Tongue (tissue), 3 donors: ENCODE measurements at places on chromosomes 3 and 15. TPM values are rescaled to one million over a fixed set of nuclear protein-coding genes. Genes with fewer than 3 reads are reported as not detected.

DNA sequence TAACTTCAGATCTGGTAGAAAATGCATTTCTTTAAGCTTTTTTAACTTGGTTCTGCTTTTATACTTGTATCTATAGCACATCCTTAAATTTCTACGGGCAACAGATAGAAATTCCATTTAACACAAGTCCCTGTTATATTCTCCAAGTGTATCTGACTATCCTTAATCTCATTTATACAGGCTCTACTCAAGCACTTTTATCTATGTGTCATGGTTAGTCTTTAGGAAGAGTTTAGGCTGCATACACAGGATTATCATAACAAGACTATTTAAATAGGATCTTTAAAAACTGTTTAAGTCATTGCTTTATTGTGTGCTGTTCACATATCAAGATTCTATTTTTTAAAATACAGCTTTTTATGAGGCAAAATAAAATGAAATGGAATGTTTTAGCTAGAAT lies 52.7 kb downstream of the SETD5 start:
- no peak for DNase-seq

DNA sequence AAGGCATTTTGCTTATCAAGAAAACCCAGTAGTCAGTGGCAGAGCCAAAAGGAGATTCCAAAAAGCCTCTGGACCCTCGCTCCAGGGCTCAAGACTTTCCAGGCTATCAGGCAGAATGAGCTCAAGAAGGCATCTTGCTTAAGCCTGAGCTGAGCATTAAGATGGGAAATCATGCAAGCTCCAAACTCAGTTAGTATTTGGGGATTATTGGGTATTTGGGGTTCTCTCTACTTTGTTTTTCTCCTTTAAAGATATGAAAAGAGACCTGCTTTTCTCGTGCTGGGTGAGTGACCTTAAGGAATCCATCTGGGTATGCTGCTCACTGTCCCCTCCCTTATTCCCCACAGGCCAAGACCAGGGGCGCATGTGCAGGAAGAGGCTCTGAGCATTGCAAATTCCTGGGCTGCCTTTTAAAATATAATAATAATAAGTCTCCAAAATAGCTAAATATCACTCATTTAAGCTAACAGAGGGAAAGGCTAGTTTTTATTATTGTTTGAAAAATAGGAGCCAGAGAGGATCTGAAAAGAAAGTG lies 75.4 kb upstream of the HACD2 start:
- no peak for DNase-seq

GRCh38 chr15:60520825-60521368 lies 42.0 kb upstream of the ICE2 start:
- DNase-seq = peak; percentile 80

DNA sequence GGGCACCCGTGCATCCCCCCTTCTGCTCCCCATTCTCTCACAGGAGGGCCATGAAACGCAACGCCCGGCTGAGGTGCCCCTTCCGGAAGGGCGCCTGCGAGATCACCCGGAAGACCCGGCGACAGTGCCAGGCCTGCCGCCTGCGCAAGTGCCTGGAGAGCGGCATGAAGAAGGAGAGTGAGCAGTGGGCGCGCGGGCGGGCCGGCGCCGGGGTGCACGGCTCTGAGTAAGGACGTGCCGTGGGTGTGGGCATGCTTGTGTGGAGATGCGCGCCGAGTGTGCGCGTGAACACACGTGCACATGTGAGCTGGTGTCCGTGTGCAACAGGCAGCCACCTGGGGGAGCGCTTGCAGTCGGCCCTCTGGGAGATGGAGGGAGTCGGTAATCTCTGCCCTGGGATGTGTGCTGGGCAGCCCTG lies 28.1 kb downstream of the NR1I2 start:
- peak; percentile 35 for DNase-seq

GRCh38 chr15:50907601-50908208 lies 778 bp upstream of the AP4E1 start:
- DNase-seq = peak; percentile 55

DNA sequence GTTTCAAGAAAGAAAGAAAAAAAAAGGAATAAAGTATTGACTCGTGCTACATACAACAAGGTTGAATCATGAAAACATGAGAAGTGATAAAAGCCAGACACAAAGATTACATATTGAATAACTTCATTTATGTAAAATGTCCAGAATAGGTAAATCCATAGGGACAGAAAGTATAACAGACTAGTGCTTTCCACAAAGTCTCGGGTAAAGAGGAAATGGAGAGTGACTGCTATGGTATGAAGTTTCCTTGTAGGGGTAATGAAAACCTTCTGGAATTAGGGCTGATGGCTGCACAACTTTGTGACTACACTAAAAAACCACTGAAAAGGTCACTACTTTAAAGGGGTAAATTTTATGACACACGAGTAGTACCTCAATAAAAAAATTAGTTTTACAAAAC lies 13.0 kb downstream of the LRRFIP2 start:
- no peak for DNase-seq

- peak; percentile 64 for DNase-seq
These were observed 143.7 kb upstream of the ZNF385D start for GRCh38 chr3:21894459-21895340.

DNA sequence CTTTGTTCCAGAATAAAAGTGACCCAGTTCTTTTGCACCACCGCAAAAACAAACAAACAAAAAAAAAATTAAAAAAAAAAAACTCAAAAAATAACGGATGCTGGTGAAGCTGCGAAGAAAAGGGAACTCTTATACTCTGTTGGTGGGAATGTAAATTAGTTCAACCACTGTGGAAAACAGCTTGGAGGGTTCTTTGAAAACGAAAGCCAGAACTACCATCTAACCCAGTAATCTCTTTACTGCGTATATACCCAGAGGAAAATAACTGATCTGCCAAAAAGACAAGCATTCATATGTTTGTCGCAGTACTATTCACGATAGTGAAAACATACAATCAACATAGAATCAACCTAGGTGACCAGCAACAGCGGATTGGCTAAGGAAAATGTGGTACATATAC lies 298.9 kb upstream of the CBLB start:
- DNase-seq = no peak

- DNase-seq = peak; percentile 77
These were observed 149.9 kb downstream of the IGSF11 start for GRCh38 chr3:118884748-118885206.

- DNase-seq = no peak
These were observed 107.8 kb downstream of the TMCO5A start for GRCh38 chr15:38042211-38042610.

DNA sequence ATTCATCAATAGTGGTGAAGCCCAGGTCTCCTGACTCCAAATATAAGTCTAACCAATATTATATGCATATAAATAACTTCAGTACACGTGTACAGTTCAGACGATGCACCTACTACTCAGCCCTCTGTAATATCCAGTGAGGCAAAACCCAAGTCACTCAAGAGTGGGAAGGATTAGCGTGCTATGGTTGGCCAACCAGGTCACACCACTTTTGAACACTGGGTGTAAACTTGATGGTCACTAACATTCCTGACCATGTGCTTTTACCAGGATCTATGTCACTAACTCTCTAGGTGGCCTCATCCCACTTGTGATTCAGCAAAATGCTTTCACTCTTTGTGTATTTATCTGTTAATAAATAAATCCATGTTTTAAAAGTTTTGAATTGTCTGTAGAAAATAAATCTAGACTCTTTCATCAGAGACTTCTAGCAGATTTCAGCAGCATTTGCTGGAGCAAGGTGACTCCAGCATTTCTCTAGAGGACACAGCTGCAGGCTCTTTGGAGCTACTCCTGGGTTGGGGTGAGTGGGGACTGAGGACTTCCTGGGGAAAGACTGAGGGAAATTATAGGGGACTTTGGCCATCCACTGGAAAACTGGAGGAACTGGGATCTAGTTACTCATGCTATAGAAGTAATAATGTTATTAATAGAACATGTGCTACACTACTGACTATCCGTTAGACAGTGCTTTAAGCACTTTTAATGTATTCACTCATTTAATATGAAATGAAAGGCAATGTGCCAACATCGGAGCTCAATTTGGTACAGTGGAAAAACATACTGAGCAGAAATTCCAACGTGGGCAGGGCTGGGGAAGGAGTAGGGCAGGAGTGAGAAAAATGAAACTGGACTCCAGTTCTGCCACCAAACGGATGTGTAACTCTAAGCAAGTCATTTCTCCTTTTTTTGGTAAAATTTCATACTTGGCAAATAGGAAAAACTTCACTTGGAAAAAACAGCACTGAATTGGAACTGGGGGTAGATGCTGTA lies 97.9 kb downstream of the RORA start:
- DNase-seq = peak; percentile 17

GRCh38 chr3:52286777-52287110 lies 884 bp upstream of the GLYCTK start:
- no peak for DNase-seq

- no peak for DNase-seq
These were observed 7.0 kb downstream of the EBLN2 start for GRCh38 chr3:73068419-73068818.

DNA sequence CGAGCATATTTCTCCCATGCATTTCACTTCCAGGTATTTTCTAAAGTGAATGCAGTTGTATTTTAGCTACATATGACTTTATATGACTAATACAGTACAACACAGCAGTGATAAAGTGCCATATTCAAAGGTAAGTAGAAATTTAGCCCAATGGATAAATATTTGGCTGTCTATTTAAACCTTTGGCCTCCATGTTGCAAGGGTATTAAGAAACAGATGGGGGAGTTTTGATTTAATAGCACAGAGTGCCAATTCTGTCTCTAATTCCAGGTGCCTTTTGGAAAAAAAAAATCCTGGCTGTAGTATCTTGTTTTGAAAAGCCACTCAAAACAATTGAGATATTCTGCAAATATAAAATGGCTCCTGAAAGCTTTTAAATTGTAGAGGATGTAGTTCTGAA lies 44.9 kb upstream of the SGO1 start:
- no peak for DNase-seq

DNA sequence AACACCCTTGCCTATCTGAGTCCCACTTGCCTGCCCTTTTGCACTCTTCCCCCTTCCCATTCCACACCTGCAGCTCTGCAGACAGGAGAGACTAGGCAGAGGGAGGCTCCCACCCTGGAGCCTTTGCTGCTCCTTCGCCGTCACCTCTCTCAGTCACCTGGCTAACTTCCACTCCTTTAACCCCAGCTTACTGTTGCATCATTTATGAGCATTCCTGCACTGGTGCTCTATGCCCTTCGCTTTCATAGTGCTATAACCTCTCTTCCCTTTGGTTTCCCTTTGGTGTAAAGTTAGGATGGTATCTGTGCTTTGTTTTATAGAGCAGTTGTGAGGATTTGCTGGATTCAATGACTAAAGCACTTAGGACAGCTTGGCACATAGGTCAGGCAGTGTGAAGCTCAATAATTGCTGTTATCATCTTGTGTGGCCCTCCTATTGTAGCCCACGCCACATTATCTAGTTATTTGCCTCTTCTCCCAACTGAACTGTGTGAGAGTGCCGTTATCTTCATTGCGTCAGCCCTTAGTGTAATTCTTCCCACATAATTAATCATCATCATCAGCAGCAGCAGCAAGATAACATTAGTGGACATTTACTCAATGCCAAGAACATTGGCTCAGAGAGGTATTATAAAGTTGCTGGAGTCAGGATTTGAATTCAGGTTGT lies 253.9 kb downstream of the CACNA2D3 start:
- DNase-seq = no peak

DNA sequence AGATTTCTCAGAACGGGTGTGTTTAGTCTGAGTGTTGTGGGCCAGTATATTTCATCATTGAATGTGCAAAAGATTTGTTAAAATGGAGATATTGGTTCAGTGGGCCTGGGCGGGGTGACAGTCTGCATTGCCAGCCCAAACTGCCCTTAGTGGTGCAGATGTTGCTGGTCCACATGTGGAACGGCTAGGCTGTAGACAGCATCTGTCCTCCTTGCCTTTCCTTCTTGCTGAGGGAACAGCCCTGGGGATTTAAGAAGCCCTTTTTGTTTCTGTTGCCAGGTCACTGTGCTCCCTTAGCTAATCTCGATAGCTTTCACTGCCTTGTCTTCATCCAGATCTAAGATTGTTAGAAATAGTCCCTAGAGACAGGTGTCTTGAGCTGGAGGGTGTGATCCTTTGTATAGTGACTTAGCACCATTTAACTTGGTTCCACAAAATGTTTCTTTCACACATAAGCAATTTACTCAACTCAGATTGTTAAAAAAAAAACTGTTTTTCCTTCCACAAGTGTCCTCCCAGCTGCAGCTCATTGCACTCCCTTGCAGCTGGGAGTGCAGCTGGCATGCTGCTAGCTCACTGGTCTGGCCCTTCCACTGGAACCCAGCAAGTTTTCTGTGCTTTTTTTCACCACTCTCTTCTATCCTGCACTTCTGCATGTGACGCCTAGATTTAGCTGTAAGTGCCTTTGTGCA lies 37.5 kb downstream of the GAP43 start:
- DNase-seq = peak; percentile 77

GRCh38 chr3:18426597-18427193 lies 1.6 kb upstream of the SATB1 start:
- DNase-seq = no peak

DNA sequence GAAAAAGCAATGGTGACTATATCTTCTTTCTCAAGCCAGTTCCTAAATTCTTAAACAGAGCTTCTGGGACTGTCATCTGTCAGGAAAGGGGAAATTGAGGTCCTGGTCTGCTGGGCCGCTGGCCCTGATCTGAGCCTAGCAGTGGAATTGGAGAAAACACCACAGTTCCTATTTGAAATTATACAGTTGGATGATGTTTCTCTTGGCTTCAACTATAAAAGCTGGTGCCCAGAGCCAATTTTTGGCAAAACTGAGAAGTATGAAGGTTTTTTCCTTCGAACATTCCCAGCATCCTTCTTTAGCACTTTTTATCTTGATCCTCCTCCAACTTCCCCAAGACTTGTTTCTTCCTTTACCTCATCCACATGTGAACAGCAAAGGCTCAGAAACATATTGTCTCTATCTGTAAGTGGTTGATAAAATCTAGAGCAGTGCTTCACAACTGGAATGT lies 83.9 kb downstream of the CD47 start:
- peak; percentile 73 for DNase-seq

The EAF2 gene
- 14.1 TPM for total RNA-seq

The TGM5 gene
- total RNA-seq = 6.8 TPM

The GPR171 gene
- not detected for total RNA-seq

The SIDT1 gene
- total RNA-seq = 3.1 TPM

The DNASE1L3 gene
- not detected for total RNA-seq

The FGD5 gene
- 26.1 TPM for total RNA-seq

The HGD gene
- total RNA-seq = 2.5 TPM

The SYNPR gene
- total RNA-seq = not detected
